ENCODE measurements at places on chromosomes 4 and X. TPM values are rescaled to one million over a fixed set of nuclear protein-coding genes. Genes with fewer than 3 reads are reported as not detected.

DNA sequence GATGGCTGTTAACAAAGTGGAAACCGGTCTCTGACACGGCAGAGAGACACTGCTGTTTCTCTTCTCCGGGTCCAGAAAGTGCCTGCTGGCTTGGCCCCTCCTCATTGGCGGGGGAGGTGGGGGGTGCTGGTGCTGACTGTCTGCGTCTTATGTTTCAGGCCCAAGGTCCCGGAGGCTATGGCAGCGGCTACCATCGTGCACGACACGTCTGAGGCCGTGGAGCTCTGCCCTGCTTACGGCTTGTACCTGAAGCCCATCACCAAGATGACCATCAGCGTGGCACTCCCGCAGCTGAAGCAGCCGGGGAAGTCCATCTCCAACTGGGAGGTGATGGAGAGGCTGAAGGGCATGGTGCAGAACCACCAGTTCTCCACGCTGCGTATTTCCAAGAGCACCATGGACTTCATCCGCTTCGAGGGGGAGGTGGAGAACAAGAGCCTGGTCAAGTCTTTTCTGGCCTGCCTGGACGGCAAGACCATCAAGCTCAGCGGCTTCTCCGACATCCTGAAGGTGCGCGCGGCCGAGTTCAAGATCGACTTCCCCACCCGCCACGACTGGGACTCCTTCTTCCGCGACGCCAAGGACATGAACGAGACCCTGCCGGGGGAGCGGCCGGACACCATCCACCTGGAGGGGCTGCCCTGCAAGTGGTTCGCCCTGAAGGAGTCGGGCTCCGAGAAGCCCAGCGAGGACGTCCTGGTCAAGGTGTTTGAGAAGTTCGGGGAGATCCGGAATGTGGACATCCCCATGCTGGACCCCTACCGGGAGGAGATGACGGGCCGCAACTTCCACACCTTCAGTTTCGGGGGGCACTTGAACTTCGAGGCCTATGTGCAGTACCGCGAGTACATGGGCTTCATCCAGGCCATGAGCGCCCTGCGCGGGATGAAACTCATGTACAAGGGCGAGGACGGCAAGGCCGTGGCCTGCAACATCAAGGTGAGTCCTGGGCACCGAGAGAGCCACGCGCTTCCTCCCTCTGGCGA, 2.2 kb downstream of the AKAP17A start:
- no peak for DNase-seq

DNA sequence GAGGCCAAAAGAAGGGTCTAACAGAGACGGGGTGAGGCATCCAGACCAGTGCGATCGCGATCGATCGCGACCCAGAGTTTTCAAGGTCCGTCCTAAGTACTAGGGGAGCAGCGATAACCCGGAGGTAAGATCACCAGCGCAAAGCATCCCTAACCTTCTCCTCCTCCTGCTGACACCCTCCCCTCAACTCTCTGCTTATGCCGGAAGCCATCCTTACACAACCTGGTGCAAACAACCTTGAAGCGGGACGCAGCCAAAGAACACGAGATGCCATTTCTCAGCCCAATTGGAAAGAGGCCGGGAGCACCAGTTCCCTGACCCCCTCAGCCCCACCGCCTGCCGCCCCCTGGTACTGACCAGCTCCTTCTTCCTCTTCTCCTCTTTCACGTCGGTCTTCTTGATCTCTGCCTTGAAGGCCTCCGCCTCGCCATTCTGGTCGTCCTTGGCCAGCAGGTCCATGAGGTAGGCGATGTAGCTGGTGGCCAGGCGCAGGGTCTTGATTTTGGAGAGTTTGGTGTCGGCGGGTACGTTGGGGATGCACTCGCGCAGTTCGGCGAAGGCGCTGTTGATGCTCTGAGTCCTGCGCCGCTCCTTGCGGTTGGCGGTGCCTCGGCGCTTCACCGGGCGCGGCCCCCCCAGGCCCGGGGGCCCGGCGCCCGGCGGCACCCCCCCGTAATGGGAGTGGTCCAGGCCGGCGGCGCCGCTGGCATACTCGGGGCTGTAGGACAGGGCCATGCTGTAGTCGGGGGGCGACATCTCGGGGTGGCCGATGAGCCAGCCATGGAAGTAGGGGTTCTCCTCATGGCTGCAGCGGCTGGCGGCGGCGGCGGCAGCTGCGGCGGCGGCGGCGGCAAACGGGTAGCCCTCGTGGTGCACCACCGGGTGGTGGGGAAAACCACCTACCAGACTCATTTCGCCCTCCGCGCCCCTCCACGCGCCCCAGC, 1.4 kb downstream of the HAND2 start:
- no peak for DNase-seq

- no peak for DNase-seq
Measured at GRCh38 chrX:117995378-117995777, 121.2 kb downstream of the KLHL13 start.

Gene OPHN1
- 0.05 TPM for total RNA-seq

GRCh38 chr4:48698029-48698971, 81.8 kb downstream of the FRYL start:
- no peak for DNase-seq

DNA sequence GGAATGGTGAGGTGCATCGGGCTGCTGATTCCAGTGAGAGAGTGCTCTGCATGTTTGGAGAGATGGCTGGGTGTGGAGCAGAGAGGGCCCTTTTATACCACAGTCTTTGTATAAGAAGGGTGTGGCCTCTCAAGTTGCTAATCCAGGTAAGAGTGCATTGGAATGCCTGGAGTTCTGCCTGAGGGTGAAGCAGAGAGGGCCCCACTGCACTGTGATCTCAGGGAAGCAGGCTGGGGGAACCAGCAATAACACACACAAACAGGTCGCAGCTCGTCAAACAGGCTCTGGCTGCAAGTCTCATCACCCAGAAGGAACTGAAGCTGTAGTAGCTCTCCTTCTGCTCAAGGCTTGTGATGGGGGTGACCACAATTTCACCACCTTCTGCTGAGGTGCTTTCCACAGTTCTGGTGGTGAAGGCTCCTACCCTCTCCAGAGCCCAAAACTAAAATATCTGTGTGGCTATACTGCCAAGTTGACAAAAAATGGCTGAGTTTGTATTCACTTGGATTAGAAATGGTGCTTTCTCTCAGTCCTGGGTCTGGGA, 687.4 kb upstream of the HS3ST1 start:
- DNase-seq = no peak

DNA sequence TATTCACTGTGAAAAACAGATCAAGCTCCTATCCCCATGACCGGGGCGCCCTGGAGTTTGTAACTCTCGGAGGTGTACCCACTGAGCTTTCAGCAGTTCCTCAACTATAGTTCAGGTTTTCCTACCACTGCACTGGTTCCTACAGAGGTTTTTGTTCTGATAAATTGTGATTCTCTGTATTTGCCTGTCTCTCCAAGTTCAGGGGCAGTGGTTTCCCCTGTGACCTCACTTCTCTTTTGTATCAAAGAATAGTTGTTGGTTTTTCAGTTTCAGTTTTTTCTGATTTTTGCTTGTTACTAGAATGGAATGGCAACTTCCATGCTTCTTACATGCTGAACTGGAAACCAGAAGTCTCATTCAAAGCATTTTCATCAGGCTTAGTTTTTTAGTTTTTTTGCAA, 56.8 kb upstream of the PLS3 start:
- DNase-seq = no peak

- no peak for DNase-seq
Measured at GRCh38 chr4:97300561-97300960, 842.7 kb downstream of the STPG2 start.

Gene GAGE12C
- total RNA-seq = not detected

DNA sequence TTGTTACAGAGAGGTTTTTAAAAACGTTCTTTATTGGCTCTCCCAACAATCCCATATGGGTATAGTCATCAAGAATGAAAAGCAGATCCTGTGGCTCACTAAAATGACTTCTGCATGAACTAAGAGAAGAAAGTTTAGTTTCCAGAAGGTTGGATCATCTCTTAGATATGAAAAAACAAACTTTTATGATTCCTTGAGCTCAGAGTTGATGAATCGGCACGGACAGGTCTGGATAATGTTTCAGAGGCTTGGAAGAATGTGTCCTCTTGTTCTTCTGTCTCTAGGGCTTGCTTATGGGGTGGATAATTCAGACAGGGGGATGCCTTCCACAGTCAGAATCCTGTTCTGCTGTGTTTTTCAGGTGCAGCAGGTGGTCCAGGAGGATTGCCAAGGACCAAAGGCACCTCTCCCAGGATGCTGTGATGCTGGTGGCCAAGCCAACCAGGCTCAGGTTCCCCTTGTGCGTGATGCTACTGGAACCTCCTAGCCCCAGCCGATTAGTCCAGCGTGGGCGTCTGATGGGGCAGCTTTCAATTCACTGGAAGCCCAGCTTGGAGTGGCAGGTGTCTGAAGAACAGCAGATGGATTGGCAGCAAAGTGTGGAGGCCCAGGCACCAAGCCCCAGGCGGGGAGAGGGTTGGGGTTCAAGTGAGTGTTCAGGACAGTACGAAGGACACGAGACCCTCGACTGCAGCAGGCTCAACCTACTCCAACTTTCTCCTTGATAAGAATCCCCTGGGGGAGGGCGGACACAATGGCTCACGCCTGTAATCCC, 30.3 kb downstream of the CCKAR start:
- no peak for DNase-seq

DNA sequence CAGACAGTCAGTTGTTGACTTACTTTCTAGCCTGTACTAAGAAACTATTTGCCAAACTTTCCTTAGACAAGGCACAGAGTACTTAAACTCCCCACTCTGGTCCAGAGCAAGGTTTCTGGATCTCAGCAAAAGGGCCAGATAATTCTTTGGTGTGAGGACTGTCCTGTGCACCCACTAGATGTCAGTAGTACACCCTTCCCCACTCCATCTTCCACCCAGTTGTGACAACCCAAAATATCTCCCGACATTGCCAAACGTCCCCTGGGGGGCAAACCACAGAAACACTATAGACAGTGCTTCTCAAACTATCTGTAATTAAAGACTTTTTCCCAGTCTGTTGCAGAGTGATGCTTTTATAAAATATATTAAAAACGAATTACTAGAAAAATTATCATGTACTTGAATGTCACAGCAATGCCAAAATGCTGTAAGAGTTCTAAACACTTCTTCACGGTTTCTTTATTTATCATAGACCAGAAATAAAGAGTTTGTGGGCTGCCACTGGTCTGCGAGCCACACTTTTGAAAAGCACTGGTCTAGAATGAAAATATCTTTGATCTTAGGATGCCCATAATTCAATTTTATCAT, 203.5 kb downstream of the PRDM5 start:
- DNase-seq = peak; percentile 37

Gene UGT2A1
- total RNA-seq = not detected

Gene CCSER1
- total RNA-seq = not detected

- DNase-seq = no peak
Measured at GRCh38 chrX:16305187-16305586, 137.9 kb downstream of the MAGEB17 start.

Gene MAEA
- 60.3 TPM for total RNA-seq

Gene PSMD10
- total RNA-seq = 28.1 TPM

DNA sequence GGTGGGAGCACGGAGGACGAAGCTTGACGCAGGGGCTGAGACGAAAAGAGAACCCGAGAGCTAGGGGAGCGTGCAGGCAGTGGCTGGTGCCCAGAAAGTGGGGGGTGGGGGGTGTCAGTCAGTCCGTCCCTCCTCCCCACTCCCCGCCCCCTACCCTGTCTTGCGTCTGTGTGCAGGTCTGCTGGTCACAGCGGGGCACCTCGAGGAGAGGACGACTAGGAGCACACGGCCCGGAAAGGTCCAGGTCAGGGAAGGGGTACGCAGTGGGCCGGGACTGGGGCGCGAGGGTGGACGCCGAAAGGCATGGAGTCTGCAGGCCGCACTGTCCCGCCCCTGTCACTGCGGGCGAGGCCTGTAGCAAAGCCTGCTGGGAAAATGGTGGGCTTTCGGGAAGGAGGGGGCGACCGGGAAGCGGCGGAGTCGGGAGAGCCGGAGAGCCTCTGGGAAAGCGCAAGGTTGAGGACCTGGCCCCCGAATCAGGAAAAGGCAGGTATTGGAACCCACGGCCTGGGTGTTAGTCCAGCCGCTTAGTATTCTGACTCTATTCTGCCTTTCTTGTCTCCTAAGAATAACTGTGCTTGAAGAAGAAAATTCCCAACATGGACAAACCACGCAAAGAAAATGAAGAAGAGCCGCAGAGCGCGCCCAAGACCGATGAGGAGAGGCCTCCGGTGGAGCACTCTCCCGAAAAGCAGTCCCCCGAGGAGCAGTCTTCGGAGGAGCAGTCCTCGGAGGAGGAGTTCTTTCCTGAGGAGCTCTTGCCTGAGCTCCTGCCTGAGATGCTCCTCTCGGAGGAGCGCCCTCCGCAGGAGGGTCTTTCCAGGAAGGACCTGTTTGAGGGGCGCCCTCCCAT, 769 bp downstream of the TCEAL1 start:
- peak; percentile 20 for DNase-seq

Gene SOX3
- total RNA-seq = not detected

GRCh38 chr4:101967697-101968346, 177.3 kb downstream of the BANK1 start:
- no peak for DNase-seq

GRCh38 chrX:17597836-17598439, 139.4 kb upstream of the SCML1 start:
- DNase-seq = no peak

GRCh38 chr4:156411531-156411930, 457.9 kb upstream of the CTSO start:
- no peak for DNase-seq

Gene CTAG1B
- total RNA-seq = not detected

DNA sequence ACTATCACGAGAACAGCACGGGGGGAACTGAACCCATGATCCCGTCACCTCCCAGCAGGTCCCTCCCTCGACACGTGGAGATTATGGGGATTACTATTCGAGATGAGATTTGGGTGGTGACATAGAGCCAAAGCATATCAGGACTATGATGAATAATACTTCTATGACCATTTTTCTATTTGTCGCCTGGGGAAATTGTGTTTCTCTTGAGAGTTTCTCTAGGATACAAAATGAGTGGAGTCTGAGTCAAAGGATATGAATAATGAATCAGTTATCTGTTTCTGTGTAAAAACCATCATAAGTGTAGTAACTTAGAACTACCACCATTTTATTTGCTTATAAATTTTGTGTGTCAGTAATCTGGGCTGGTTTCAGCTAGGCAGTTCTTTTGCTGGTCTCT, 533.0 kb upstream of the ARX start:
- no peak for DNase-seq

Gene STATH
- not detected for total RNA-seq

DNA sequence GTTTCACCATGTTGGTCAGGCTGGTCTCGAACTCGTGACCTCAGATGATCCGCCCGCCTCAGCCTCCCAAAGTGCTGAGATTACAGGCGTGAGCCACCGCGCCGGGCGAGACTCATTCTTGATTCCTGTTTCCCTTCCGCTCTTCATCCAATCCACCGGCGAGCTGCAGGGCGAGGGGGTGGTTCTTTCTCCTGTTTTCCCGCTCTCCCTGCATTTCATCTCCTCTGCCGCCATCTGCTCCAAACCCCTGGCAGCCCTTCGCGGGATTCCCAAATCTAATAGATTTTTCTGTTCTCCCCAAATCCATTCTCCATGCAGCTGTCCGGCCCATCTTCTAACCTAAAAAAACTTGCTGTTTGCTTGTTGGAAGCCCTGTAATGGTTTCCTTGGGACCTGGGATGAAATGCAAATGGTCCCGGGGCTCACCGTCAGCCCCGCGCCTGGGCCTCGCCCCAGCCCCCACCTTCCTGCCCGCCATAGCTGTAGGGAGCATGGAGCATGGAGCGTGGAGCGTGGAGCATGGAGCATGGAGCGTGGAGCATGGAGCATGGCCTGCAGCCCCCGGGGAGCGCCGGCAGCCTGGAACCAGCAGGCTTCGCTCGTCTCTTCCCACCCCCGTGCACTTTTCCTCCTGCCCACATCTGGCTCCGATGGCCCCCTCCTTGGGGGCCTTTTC, 1.1 kb downstream of the ZFP42 start:
- no peak for DNase-seq

Measured in activated CD8-positive, alpha-beta T cell treated with anti-CD3 and anti-CD28 coated beads, Interleukin-2, amount 10 ng/mL, durations not matched to agents 7 days and 5 days (primary cell).